ENCODE measurements at places on chromosomes 16 and 17.

DNA sequence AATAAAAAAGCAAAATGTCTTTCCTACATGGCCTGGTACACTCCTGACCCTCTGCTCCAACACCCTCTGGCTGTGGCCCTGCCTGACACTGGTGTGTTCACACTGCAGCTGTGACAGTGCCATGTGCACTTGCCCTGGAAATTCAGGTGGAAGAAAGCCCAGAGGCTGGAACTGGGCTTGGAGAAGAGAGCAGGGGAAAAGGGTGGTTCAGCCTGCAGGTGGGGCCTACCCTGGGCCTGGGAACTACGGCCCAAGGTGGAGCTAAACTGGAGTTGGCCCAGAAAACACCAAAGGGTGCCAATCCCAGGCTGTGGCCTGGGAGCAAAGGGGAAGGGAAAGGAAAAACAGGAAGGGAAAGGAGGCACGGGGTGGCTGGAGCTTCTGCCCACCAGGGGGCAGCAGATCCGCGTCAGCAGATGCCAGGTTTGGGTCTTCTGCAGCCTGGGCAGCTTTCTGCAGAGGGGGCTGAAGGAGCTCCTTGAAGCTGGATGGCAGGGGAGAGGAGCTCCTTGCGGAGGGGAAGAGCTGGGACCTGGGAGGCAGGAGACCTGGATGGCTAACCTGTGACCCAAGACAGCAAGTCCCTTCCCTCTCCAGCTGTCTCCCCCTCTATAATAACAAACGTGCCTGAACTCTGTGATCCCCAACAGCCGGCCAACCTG lies 15.4 kb upstream of the CTCF start:
- peak; percentile 70 for DNase-seq

- DNase-seq: no peak
Observed at GRCh38 chr17:76492989-76493501, 8.2 kb downstream of the RHBDF2 start.

- DNase-seq: no peak
Observed at GRCh38 chr17:82703935-82704865, 5.7 kb upstream of the RAB40B start.

GRCh38 chr16:67993207-67994039 lies 5.9 kb downstream of the DPEP2 start:
- DNase-seq: peak; percentile 77

Measured in uterus (tissue), 4 donors.